ENCODE measurements at places on chromosomes 3 and 15.

GRCh38 chr3:40120806-40121205 is 188.7 kb upstream of the EIF1B start:
- no peak for DNase-seq

- no peak for DNase-seq
These were observed 648 bp downstream of the CYB561D2 start for GRCh38 chr3:50351323-50351697.

DNA sequence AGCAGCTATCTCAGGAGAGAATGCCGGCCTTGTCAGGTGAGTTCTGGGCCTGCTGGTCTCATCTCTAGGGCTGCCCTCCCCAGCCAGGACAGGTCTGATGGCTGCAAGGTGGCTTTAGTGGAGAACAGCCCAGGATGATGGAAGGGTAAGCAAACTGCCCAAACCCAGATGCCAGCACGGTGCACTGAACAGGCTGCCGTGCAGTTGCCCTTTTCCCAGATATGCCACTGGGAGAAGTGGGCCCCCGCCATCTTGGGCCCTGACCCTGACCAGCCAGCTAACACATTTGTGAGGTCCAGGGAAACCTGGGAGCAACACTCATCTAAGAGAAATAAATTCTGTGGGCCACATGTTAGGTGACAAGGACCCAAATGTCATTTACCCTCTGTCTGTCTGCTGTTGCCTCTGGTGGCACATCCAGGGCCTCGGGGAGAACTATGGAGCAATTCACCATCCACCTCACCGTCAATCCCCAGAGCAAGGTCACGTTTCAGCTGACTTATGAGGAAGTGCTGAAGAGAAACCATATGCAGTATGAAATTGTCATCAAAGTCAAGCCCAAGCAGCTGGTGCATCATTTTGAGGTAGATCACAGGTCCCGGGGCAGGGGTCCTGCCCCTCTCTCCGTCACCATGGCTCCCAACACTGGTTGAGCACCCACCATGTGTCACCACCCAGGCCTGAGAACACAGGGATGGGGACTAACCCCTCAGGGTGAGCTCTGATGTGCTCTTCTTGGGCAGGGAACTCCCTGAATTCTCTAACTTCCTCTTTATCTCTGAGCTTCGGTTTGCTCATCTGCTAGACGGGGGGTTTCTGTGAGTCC is 1.8 kb downstream of the ITIH1 start:
- DNase-seq, result no peak

- DNase-seq, result no peak
These were observed 2.6 kb upstream of the MAP6D1 start for GRCh38 chr3:183827809-183828537.

DNA sequence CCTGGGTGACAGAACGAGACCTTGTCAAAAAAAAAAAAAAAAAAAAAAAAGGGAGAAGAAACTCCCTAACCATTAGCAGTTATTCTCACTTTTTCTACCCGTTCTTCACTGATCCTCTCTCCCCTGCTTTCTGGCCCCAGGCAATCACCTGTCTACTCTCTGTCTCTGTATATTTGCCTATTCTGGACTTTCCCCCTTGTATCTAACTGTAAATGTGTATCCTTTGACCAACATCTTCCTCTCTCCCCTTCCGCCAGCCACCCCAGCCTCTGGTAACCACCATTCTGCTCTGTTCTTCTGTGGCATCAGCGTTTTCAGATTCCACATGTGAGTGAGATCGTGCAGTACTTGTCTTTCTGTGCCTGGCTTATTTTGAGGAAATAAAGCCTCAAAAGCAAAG is 6.9 kb downstream of the CYFIP1 start:
- DNase-seq, result no peak

- DNase-seq, result no peak
These were observed 232.3 kb downstream of the SNRPN start for GRCh38 chr15:25186906-25187645.

- no peak for DNase-seq
These were observed 679.8 kb upstream of the LMCD1 start for GRCh38 chr3:7821858-7822257.

- DNase-seq, result no peak
These were observed 3.0 kb downstream of the SPINT1 start for GRCh38 chr15:40846841-40847222.

DNA sequence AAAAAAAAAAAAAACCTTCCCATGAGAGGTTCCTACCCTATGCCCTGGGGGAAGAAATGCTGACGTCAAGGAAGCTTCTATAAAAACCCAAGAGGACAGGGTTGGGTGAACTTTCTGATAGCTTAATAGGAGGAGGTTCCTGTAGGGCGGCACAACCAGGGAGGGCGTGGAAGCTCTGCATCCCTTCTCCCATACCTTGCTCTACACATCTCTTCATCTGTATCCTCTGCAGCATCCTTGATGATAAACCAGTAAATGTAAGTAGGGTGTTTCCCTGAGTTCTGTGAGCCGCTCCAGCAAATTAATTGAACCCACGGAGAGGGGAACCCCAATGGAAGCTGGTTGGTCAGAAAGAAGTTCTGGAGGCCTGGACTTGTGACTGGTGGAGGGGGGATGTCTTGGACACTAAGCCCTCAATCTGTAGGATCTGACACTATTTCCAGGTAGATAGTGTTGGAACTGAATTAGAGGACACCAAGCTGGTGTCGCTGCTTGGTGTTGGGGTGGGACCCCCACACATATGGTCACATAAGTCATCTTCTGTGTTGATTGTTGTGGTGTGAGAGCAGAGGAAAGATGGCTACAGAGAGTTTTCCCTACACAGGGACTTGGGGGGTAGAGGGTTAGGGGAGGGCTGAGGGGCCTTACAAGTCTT is 91.5 kb downstream of the ST6GAL1 start:
- DNase-seq, result no peak

- DNase-seq, result no peak
These were observed 134.1 kb downstream of the ISL2 start for GRCh38 chr15:76470691-76471090.

DNA sequence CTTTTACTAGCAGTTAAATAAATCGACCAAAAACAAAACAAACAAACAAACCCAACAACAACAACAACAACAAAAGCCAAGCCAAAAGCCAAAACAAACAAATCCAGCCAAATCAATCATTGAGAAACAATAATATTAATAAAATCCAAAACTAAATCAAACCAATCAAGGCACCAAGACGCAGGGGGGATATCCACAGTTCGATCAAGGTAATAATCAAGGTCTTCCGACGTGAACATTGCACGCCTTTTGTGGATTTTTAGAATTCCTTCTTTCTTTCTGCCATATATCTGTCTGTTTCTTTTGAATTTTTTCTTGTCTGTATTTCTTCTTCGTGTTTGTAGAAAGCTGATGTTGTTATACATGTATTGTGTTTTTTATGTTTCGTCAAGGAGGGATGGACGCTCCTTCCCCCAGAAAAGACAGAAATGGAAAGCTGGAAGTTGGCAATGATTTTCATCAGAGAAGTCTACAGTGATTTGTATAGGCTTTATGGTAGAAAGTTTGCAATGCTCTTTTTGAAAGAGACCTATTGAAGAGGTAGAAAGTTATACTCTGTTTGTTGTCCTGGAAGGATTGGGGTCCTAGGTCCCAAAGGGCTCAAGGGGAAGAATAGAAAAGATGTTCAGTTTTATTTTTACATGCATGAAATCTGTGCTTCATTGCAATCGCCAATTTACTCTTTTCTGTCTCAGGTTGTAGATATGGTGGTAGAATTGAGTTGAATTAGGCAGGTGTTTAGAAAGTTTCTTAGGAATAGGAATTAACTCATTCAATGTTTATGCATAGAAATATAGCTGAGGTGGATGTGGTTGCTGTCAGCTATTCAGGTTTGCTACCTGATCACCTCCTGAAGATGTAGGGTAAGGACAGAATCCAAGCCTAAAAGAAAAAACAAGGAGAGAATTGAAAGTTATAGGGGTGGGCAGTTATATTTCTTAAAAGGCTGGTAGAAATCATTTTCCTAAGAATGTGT is 1.2 kb downstream of the ARPP21 start:
- DNase-seq, result no peak

- DNase-seq, result no peak
These were observed 307.1 kb upstream of the SEMA6D start for GRCh38 chr15:47410247-47410646.

- no peak for DNase-seq
These were observed 2.7 kb downstream of the KLHL40 start for GRCh38 chr3:42688016-42688415.

DNA sequence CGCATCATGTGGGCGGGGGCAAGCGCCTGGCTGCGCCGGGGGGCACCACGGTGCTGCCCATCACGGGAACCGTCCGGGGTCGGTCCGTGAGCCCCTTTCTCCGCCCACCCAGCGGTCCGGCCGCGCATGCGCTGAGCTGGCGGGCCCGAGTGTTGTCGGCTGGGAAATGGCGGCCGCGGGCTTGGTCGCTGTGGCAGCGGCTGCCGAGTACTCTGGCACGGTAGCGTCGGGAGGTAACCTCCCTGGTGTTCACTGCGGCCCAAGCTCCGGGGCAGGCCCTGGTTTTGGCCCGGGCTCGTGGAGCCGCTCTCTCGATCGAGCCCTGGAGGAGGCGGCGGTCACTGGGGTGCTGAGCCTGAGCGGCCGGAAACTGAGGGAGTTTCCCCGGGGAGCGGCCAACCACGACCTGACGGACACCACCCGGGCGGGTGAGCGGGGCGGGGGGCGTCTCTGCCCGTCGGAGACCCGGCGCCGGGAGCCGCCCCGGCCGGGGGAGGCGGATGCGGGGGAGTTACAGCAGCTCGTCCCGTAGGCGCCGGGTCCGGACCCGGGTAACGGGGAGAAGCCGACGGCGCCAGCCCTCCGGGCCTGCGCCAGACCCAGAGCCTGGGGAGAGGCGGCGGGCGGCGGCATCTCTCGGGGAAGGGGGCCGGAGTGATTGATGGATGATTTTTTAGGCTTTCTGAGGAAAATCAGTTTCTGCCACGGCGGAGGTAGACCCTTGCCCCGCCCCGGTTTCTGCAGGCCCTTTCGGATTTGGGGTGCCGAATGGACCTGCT is at the start of gene LRCH3:
LRCH3 (plus strand) TSS at position 142 of the 779 bp plus-strand sequence; CDS start at position 167, 25 bp downstream.
- peak; percentile 68 for DNase-seq

- no peak for DNase-seq
These were observed 291.2 kb upstream of the KCNMB2 start for GRCh38 chr3:178244733-178245709.

GRCh38 chr15:72042865-72043264 is 75.1 kb downstream of the MYO9A start:
- DNase-seq, result no peak

All from stimulated activated CD8-positive, alpha-beta memory T cell treated with anti-CD3 and anti-CD28 coated beads, Interleukin-4, amount 100 ng/mL, for 1 hour (primary cell).